ENCODE measurements at places on chromosomes 4 and X.

GRCh38 chr4:74675673-74676279, 118.5 kb downstream of the BTC start:
- DNase-seq = peak; percentile 22

- no peak for DNase-seq
Observed at GRCh38 chr4:119093042-119093827, 42.4 kb upstream of the MYOZ2 start.

DNA sequence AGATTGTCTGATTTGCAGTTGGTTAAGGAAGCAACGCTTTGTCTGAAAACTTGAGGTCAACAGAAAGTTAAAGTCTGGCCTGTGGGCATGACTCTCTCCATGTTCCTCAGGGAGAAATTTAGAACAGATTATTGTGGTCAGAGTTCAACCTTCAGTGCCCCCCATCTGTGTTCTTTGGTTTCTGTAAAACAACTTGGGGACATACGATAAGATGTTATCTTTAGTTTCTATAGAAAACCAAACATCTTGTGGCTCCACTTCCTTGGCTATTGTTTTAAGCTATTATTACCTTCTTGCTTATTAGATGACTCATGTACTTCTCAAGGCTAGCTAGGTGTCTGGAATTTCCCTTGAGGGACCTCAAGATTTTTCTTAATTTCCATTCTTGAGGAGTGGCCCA, 507.7 kb downstream of the PDHA2 start:
- DNase-seq = no peak

DNA sequence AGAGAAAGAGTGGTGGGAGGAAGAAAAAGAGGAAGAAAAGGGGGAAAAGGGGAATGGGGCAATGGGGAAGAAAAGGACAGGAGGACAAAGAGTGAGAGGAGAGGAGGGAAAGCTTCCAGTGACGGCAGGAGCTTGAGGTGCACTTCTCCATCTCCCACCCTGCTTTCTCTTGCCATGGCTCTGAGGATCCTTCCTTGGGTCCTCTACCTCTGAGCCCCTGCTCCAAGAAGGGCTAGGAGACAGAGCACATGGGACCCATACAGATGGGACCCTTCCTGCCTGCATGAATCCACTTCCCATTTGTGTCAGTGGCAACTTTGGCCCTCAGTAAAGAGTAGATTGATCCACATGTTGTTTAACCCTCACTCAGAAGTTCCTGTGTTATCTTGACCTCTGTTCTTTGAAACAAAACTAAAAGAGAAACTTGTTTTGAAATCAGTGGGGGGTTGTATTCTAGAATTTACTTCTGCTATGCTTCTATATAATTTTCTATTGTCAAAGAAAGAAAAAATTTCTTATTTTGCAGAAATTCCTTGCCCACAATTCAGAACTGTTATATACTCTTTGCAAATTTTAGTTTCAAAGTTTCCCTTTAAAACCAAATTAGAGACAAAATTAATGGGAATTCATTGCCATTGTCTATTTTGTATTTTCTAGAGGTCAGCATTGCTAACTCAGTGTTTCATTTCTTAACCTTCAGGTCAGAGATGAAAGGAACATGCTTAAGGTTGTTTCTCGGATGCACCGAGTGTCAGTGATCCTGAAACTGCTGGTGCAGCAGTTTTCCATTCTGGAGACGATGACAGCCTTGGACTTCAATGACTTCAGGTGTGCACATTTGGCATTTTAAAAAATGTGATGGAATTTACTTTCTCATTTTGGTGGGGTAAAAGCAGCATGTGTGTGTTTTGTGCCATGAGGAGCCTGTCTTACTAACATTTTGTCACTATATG, 5.0 kb downstream of the TDO2 start:
- DNase-seq = no peak

DNA sequence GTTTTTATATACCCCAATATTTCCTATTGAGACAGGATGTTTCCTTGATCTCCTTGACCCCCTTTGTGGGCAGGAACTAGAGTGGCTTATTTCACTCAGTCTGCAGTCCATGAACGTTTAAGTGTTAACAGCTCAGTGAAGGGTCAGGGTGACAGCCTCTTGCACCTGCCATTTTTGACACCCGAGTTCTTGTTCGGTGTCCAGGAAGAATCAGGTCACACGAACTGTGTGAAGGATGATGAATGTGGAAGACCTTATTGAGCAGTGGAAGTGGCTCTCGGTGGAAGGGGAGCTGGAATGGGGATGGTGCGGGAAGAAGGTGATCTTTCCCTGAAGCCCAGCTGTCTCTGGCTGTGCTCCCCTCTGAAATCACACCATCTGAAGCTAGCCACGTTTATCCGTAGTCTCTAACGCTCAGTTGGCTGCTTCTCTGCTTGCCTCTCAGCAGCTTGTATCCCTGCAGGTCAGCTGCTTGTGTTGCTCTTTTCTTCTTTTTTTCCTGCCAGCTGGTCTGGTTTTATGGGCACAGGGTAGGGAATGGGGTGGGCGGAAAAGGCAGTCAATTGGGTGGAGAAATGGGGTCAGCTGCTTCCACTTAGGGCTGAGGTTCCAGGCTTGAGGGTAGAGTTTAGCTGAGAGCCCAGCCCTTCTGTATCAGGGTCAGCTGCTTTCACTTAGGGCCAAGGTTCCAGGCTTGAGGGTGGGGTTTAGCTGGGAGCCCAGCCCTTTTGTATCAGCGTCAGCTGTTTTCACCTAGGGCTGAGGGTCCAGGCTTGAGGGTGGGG, 29.0 kb upstream of the CCNG2 start:
- DNase-seq = no peak

DNA sequence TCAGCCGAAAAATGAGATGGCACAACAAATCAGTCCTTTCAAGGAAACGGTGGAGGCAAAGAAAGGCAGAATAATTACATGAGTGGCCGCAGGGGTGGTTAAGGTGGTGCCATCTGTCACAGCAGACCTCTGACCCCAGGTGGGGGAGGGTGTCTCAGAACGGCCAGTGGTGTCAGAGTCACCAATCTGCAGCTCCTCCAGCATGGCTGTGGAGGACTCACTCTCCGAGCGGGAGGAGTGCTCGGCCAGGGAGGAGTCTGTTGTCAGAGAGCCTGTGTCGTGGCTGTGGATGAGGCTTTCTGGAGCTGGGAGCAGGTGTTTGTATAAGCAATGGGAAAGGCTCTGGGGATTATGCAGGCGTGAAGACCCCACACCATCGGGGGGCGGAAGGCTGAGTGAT, 130.3 kb upstream of the PDLIM3 start:
- DNase-seq = no peak

DNA sequence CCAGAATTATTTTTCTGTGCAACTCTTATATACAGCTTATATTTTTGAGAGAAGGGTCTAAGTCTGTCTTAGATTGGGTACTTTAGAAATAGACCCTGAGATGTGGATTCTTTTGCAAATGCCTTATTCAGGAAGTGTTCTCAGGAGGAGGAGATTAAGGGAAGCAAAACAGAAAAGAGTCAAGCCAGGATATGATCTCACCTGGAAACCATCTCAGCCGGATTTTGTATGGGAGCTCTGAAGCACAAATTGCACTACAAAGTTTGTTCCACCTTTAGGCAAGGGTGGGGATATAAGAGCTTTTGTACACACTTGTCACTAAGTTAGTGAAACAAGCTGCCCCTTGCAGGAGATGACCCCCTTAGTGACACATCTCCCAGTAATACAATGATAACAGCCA, 121.2 kb upstream of the GRPR start:
- no peak for DNase-seq

DNA sequence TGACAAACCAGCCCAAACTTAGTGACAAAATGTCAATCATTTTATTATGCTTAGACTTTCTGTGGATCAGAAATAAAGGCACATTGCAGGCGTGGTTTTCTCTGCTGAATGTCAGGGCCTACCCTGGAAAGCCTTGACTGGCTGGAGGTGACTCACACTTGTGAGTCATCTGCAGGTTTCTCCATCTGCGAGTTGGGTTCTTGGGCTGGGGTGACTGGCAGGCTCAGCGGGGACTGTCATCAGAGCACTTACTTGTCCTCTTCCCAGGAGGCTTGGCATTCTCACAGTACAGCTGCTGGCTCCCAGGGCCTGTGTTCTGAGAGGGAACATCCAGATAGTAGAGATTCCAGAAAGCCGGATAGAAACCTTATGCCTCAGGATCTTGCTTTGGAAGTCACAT, 153.8 kb upstream of the AGA start:
- no peak for DNase-seq

GRCh38 chr4:79872738-79873137, 200.3 kb downstream of the ANTXR2 start:
- DNase-seq = no peak

- peak; percentile 82 for DNase-seq
Observed at GRCh38 chr4:38160487-38161207, 200.4 kb downstream of the PTTG2 start.

- no peak for DNase-seq
Observed at GRCh38 chrX:104282166-104282725, 27.5 kb upstream of the ESX1 start.

DNA sequence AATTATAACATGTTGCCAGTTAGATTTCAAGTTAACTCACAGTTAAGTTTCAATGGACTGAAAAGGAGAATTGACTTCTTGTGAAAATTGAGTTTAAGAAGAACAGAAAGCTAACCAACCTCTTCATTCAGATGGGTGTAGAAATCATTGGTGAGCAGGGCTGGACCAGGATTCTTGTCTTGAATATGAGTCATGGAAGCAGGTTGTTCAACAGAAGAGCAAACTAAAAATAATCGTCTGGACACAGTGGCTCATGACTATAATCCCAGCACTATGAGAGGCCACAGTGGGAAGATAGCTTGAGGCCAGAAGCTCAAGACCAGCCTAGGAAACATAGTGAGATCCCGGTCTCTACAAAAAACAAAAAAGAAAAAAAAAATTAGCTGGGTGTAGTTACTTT, 98.2 kb downstream of the ARSJ start:
- no peak for DNase-seq

DNA sequence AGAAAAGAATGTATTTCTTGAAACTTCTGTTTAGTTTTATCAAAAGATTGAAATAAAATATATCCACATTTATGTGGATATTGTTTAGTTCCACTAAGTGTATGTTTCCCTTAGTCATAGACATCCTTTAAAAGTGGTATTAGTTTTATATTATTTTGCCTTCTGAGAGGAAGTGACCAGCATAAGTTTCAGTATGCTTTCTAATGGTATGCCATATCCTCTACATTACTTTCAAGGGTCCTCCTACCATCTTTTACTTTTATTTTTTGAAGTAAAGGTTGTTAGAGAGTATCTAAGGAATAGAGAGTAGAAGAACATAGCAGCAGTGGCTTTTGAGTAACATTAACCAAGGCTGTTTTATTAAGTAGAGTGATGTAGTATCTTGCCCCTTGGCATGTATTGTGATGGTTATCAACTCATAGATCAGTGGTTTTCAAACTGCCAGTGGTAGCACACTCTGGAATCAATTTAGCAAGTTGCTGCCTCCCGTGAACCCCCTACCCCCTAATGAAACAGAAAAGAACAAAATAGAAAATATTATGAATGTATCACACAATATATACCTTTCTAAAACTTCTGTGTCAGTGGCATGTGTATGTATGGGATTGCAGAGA, 44.8 kb downstream of the RBPJ start:
- no peak for DNase-seq

- no peak for DNase-seq
Observed at GRCh38 chr4:73822389-73822788, 14.1 kb upstream of the CXCL6 start.
